ENCODE measurements at places on chromosomes 7 and 10. TPM values are rescaled to one million over a fixed set of nuclear protein-coding genes. Genes with fewer than 3 reads are reported as not detected.

Gene DNAH11
- 0.15 TPM for polyA plus RNA-seq

Gene PLCE1
- polyA plus RNA-seq, result 0.98 TPM

Gene MALRD1
- 1.3 TPM for polyA plus RNA-seq

Gene AASS
- 1.8 TPM for polyA plus RNA-seq

Gene CYP2C8
- polyA plus RNA-seq, result 1.8 TPM

Gene MARCHF5
- polyA plus RNA-seq, result 16.4 TPM

Gene COBL
- polyA plus RNA-seq, result 13.3 TPM

Gene PDE1C
- polyA plus RNA-seq, result 2.9 TPM

Gene OR6V1
- not detected for polyA plus RNA-seq

Gene FAM171A1
- polyA plus RNA-seq, result 5.0 TPM

Gene SPOCK2
- 2.7 TPM for polyA plus RNA-seq

Gene PLEKHA1
- polyA plus RNA-seq, result 24.3 TPM

Data from stomach (tissue), 19 donors.